ENCODE measurements at places on chromosomes 5 and 9. TPM values are rescaled to one million over a fixed set of nuclear protein-coding genes. Genes with fewer than 3 reads are reported as not detected.

Gene GFI1B
- total RNA-seq = 6.5 TPM

Gene IGFBPL1
- total RNA-seq = not detected

DNA sequence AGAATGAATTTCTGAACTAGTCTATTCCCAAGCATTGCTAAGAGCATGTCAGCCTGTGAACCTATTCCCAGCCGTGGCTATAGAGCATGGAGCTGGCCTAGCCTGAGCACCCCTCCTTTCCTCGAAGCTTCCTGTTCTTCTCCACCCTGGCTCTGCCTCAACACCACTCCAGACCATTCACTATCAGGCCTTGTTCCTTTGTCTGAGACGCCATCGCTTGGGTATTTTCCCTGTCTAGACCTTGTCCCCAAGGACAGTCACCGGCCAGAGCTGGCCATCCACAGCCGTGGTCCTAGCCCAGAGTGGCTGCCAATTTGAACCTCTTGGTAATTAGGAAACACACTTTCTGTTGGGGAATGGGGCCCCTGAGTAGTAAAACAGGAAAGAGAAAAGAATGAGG lies 105.8 kb downstream of the LIFR start:
- H3K4me3 ChIP-seq = no peak overlapping the region
- DNase-seq = no peak
- H3K36me3 ChIP-seq = no peaks in the 10 kb centered on the region
- no peaks in the 10 kb centered on the region for H3K27me3 ChIP-seq

DNA sequence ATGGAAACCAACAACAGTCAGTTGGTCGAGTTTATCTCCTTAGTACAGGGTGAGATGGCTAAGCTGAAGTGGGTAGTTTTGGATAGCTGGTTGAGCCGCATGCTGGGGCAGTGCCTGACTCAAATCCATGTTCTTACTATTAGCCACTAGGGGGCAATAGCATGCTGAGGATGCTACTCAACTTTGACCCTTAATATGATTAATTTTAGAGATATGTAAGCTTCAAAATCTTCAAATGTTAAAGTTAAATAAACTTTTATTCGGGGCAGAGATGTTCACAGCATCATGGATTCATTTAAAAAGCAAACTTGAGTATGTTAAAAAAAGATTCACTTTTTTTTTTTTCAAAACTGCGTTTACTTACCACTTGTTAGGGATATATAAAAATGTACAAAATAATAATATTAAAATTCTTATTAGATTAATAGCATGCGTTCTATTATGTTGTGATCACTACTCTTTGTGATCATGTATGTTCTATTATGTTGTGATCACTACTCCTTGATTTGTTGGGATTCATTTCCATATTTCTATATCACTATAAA lies 57.0 kb downstream of the C9orf153 start:
- H3K4me3 ChIP-seq = no peak overlapping the region
- H3K27ac ChIP-seq = no peak overlapping the region
- peak; percentile 82 for DNase-seq
- no peaks in the 10 kb centered on the region for H3K27me3 ChIP-seq
- no peaks in the 10 kb centered on the region for H3K4me1 ChIP-seq

DNA sequence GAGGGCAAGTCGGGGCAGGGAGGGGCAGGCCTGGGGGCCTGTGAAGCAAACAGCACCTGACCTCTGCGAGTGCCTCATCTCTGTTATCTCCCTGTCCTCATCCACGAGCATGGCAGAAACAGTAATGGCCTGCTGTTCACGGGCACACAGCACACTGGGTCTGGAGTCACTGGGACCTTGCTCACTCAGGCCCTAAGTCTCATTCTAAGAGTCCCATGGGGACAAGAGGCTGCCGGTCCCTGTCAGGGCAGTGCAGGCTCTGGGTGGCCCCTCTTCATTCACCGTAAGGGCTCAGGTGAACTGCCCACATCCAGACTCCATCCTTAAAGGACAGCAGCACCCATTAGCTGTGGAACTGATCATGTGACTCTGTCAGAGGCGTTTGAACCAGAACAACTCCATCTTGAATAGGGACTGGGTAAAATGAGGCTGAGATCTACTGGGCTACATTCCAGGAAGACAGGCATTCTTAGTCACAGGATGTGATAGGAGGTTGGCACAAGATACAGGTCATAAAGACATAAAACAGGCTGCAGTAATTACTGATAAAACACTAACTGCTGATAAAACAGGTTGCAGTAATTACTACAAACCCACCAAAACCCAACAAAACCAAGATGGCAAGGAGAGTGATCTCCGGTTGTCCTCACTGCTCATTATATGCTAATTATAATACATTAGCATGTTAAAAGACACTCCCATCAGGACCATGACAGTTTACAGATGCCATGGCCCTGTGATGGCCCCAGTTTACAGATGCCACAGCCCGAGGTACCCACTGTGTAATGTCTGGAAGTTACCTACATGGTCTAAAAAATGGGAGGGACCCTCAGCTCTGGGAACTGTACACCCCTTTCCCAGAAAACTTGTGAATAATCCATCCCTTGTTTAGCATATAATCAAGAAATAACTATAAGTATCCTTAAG lies 28.7 kb downstream of the BICD2 start:
- no peaks in the 10 kb centered on the region for H3K36me3 ChIP-seq
- DNase-seq = no peak
- 0 out of 2 replicates have a peak overlapping the region, but pooled peaks have one; percentile 12 for H3K4me3 ChIP-seq
- peak overlapping the region; percentile 74 for H3K27ac ChIP-seq
- peaks cover 90% of the 10 kb centered on the region for H3K4me1 ChIP-seq

- no peaks in the 10 kb centered on the region for H3K36me3 ChIP-seq
- H3K27ac ChIP-seq = peak overlapping the region; percentile 75
- no peaks in the 10 kb centered on the region for H3K27me3 ChIP-seq
- peak overlapping the region; percentile 92 for H3K4me3 ChIP-seq
- peak; percentile 72 for DNase-seq
- peaks cover 32% of the 10 kb centered on the region for H3K4me1 ChIP-seq
These were observed 647 bp downstream of the SMARCA2 start for GRCh38 chr9:2015581-2016407.

Gene CTSL
- not detected for total RNA-seq

DNA sequence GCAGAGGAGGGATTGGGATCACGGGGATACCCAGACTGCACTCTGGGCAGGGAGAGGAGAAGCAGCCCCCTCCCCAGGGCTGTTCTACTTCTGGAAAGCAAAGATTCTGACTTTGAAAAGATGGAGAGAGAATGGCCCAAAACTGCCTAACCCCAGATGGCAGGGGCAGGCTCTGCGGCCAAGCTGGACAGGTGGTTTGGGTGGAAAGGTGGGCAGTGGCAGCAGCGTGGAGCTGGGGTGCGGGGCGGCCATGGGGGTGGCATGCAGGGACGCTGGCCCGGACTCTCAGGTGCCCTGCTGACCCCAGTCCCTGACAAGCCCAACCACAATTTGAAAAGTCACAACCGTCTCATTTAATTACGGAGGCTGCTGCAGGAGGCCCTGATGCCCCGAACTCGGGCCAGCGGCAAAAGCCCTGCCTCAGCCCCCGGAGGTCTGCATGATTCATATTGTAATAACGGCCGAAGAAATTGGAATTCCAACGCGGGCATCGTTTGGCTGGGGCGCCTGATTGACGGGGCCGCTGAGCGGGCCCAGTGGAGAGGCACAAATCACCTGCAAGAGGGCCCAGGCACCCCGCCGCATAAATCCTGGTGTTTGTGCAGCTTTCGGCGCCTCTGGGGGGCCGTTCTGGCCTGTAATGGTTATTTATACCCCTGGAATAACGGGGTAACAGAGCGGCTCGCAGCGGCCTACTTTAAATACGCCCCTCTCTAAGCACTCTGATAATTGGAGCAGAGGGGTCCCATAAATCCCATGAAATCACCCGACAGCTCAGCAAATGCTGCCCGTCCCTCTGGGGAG lies 41.8 kb upstream of the FCN2 start:
- DNase-seq = no peak
- no peak overlapping the region for H3K4me3 ChIP-seq
- H3K4me1 ChIP-seq = no peaks in the 10 kb centered on the region
- H3K27me3 ChIP-seq = no peaks in the 10 kb centered on the region
- H3K36me3 ChIP-seq = no peaks in the 10 kb centered on the region

Data from Karpas-422 (cell line).